Tibial artery (tissue), 4 donors: ENCODE measurements at places on chromosomes 1 and 21.

- peak; percentile 67 for DNase-seq
Measured at GRCh38 chr1:33971018-33971710, 107.3 kb downstream of the HMGB4 start.

DNA sequence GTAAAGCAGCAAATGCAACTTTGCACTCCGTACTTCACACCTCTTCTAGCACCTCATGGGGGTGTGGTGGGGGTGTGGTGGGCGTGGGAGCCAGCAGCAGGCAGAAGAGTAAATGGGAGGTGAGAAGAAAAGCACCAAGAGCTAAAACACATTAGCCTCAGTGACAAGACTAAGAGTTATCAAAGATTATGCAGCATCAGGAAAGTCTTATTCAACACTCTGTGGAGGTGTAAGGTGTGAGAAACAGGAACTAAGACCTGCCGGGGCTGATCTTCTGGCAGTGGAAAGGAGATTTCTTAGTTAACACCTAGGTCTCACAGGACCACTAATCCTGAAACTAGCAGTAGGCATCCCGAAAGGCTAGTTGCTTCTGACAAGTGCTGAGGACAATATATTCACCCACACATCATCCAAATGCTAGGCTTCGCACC is 9.9 kb downstream of the TGFBR3 start:
- no peak for DNase-seq

DNA sequence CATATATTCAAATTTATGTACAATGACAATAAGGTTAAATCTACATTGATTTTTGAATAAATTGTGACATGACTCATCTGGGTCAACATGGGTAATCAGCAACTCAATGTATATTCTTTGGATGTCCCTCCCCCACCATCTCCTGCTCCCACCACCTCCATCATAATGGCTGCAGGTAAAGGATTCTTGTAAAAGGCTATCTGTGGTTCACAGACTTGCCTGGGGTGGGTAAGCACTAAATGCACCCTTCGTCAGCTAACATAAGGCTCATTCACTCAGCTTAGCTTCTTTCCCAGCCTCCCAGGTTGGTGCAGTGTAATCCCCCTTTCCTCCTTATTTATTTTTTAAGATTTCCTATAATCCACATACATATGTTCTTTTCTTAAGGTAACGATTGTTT is 355.7 kb upstream of the DPYD start:
- DNase-seq = no peak

GRCh38 chr1:23029337-23029736 is 10.1 kb downstream of the KDM1A start:
- DNase-seq = no peak

GRCh38 chr1:2145946-2146835 is 48.4 kb downstream of the FAAP20 start:
- DNase-seq = no peak

- DNase-seq = no peak
Measured at GRCh38 chr1:203763505-203763904, 1.5 kb upstream of the LAX1 start.

DNA sequence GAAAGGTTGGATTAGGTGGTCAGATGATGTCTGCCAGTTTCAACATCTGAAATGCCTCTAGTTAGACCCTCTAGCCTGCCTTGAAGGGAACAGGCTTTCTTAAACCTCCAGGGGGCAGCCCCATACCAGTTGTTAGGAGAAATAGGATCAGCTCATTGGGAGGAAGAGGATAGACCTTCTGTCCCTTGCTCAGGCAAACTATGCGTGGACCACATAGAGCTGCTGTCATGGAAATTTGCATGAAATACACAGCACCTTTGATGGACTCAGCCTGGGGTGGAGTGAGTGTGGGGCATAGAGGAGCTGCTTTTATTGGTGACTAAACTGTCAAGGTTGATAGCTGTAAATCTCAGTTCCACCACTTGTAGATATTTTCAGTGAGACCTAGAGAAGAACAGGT is 38.4 kb upstream of the SPAG17 start:
- DNase-seq = no peak
